EH (cell line): ENCODE measurements at places on chromosomes 11 and 22.

GRCh38 chr11:11217929-11218628 lies 135.0 kb downstream of the CSNK2A3 start:
- DNase-seq: no peak

GRCh38 chr11:94066901-94067429 lies 45.8 kb downstream of the HEPHL1 start:
- peak; percentile 14 for DNase-seq

GRCh38 chr11:1699771-1700170 lies 2.8 kb downstream of the KRTAP5-6 start:
- DNase-seq: no peak

- no peak for DNase-seq
These were observed 33.8 kb downstream of the TXN2 start for GRCh38 chr22:36447632-36448031.

- peak; percentile 74 for DNase-seq
These were observed 303.4 kb downstream of the FAT3 start for GRCh38 chr11:92528001-92528400.

DNA sequence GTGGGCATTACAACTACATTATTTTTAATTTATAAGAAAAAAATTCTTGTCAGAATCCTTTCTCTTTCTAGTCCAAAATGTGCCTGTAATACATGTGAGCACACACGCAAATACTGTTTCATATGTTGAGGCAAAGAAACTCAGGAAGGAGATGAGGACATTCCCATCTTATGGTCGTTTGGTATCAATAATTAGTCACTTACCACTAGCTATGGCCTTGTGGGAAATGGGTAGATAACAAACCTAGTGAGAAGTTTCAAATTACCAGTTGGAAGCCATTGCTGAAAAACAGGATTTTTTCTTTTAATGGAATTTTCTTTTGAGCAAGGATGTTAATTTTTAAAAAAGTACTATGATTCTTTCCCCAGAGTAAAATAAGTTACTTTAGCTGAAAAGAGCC lies 25.7 kb downstream of the AMOTL1 start:
- peak; percentile 53 for DNase-seq

DNA sequence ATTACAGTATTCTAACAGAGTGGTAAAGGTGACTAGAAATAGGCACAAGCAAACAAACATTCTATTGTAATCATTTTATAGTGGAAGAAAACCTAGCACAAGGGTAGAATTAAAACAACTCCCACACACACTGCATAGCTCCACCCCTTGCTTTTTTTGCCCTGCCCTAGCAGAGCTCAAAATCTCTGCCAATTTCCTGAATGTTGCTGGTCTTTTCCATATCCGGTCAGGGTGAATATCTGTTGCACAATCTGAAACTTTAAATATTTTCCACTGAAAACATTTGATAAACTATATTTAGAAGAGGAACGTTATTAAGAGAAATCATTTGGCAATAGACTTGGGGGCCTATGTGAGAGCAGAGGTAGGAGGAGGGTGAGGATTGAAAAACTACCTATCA lies 2.7 kb downstream of the SPA17 start:
- DNase-seq: peak; percentile 62

DNA sequence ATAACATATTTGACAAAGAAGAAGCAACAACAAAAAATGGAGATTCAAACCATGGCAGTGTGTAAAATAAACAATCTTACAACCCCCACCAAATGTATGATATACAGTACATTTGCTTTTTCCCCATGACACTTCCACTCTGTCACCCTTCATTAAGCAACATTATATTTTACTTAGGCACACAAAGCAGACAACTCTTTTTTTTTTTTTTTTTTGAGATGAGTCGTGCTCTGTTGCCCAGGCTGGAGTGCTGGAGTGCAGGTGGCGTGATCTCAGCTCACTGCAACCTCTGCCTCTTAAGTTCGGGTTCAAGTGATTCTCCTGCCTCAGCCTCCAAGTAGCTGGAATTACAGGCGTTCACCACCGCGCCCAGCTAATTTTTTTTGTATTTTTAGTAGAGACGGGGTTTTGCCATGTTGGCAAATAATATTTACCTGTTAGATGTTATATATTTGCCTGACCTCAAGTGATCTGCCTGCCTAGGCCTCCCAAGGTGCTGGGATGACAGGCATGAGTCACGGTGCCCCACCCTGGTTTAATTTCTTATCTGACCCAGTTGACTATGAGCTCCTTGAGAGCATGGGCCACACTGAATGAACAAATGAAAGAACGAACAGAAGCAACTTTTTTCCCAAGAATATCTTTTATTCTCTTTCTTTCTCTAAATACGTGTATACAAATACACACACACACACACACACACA lies 5.5 kb upstream of the PCF11 start:
- DNase-seq: no peak

GRCh38 chr11:65576232-65576866 lies 496 bp downstream of the EHBP1L1 start:
- DNase-seq: no peak

DNA sequence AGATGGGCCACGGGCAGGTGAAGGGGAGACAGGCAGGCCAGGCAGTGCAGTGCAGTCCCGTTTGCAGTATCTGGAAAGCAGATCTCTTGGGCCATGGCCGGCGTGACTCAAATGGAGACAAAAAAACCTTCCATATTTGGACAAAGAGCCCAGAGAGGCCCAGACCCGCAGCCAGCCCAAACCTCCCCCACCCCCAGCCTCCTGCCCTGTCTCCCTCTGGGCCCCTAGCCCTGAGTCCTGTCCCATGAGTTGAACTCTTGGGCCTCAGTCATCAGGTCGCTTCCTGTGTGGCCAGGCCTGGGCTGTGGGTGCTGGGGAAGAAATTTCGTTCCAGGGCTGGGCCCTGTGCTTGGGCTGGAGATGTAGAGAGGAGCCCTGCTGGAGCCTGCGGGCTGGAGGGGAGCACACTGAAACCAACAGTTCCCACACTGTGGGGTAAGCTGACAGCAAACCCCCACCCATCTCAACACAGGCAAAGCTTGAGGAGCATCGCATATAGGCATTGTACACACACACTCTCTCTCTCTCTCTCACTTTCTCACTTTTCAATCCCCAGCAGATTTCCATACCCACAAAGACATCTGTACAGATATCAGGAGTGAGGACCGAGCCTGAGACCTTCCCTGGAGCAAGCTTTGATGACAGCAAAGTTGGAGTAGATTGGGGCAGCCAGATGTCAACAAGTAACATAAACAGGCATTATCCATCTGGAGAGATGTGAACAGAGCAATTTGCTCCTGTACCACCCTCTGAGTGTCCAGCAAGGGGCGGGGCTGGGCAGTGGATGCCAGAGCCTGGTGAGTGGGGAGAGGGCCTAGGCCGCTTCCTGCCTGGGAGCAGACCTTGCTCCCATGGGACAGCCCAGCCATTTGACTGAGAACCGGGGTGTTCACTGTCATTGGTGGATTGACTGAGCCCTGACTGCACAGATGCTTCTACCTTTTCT lies 17.2 kb downstream of the ARHGEF17 start:
- peak; percentile 94 for DNase-seq

DNA sequence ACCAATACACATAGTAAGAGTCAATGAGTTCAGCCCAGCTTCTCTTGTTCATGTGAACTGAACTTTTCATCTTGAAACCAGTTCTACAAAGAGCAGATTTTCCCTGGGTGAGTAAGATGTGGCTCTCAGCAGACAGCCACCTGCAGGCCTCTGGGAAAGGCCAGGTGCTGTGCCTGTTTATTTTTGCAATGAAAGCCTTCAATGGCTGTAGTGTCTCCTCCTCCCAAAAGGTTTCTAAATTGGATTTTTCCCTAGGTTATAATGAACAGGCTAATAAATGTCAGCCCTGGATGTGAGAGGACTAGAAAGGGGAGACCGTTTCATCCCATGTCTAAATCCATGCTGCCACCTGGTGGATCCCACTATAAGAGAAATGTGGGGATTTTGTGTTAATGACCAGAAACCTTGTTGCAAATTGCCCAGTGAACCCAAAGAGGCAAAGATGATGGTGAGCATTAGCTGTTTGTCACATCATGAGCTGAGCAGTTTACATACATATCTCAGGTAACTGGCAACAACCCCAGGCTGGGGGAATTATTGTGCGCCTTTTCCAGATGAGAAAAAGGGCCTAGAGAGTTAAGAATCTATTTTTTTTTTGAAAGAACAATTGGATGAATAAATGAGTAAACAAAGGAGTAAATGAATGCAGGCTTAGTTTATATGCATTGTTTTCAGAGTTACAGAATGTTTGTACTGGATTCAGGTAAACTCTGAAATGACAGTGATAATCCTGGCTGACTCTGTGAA lies 12.7 kb downstream of the C11orf91 start:
- peak; percentile 82 for DNase-seq

- no peak for DNase-seq
These were observed 73.5 kb upstream of the ZC3H12C start for GRCh38 chr11:110019675-110020074.

DNA sequence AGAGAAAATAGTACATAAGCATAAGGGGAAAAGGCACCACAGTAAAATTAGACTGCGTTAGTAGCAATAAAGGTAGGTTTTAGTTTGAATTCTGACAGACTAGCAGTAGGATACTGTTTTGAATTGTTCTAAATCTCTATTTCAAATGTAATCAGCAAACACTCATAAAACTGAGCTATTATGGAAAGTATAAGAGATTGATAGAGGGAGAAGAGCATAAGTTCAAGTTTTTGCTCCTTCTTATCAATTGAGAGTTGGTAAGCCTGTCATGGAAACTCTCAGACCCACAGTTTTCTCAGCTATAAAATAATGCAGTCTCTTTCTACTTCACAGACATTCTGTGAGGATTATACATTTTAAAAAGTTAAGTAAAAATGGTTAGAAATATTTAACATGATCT lies 840.2 kb upstream of the CNTN5 start:
- no peak for DNase-seq

GRCh38 chr11:121446752-121447156 lies 5.4 kb upstream of the SORL1 start:
- DNase-seq: peak; percentile 48

GRCh38 chr11:127338380-127339259 lies 338.1 kb upstream of the KIRREL3 start:
- DNase-seq: no peak

GRCh38 chr11:1276041-1276790 lies 33.2 kb downstream of the TOLLIP start:
- no peak for DNase-seq

DNA sequence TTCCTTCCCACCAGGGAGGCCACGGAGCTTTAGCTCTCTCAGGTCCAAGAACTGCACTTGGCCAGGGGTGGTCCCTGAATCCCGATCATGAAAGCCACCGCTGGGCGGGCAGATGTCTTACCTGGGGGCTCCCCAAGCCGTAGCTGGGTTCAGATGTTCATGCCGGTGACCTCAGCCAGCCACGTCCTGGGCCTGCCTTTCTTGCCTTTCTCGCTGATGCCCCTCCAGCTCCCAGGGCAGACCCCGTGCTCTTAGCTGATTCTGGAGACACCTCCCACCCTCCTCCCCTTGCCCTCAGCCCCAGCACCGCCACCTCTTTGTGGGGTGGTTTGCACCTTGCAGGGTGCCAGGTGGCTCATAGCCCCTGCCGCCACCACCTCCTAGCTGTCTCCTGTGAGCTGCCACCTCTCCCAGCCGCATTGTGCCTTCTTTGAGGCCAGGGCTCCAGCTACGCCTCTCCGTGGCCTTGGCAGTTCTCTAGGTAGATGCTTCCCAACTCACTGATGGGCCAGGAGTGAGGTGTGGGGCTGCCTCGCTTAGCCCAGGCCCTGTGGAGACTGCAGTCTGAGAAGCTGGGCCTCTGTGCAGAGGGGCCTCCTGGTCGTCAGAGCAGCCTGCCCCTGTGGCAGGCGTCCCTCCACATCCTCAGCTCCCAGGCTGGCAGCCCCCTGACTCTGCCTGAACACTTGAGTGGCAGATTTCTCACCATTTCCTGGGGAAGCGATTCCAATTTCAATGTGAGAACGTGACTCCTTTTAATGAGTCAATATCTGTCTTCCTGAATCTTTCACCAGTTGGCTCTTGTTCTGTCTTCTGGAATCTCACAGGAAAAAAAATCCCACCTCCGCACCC lies 97.6 kb upstream of the B3GAT1 start:
- DNase-seq: no peak

DNA sequence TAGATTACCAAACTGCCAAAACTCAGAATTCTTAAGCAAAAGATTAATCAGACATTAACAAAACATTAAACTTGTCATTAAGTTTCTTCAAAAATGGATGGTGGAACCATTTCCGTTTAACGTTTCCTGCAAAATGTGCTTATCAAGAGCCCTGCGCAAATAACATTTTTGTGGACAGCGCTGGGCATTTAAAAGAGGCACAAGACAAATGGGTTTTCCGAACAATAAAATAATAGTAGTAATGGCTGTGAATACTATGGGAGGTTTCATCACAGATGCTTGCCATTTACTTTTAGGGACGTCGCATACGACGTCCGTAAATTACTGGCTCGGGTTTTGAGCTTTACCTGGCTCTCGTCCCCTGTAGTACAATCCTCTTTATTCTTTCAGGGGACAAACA lies 1.1 kb downstream of the NPAT start:
- peak; percentile 45 for DNase-seq

GRCh38 chr22:47173535-47174021 lies 411.1 kb downstream of the TBC1D22A start:
- DNase-seq: no peak

DNA sequence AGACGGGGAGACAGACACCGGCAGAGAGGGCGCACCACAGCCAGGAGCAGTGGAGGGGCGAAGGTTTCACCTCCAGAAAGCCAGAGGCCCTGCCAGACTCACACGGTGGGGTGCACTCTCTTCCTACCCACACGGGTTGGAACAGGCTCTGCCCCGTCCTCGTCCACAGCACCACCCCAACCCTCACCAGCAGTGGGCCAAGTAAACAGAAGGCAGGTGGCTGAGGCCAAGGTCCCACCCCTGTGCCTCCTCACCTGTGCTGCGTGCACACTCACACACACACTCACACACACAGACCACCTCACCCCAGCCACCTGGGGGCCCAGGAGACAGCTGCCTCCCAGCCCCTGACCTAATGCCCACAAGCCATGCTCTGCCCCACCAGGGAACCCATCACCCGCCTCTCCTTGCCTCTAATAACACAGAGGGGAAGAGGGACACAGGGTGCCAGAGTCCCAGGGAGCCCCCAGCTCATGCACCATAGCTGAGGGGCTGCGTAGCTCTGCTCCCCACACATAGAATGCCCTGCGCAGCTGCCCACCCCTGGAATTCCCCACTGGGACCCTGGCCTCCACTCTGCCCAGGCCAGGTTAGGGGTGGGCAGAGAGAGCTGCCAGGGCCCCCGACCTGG lies 3.1 kb downstream of the CYB5R3 start:
- DNase-seq: no peak

- no peak for DNase-seq
These were observed 25.9 kb downstream of the ALG12 start for GRCh38 chr22:49892226-49892899.

DNA sequence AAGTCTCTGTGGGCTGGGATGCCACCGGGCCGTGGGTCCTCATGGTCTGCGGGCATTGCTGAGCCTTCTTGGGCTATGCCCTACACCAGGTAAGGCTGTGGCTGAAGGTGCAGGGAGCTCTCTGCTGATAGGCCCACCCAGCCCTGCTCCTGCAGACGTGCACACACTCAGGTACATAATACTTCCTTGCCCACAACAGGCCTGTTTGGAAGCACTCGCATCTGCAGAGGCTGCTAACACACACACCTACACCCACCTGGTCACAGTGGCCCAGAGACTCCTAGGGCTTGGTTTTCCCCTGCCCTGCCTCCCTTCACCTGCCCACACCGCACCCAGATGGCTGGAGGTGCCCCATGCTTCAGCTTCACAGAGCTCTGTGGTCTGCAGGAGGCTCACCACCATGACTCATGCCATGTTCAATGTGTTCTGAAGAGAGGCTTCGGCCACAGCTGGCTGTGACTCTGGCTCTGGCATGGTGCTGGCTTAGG lies 72.8 kb upstream of the KCNQ1OT1 start:
- peak; percentile 60 for DNase-seq
